Esophagus squamous epithelium (tissue), 5 donors: ENCODE measurements at places on chromosomes 5 and 9.

DNA sequence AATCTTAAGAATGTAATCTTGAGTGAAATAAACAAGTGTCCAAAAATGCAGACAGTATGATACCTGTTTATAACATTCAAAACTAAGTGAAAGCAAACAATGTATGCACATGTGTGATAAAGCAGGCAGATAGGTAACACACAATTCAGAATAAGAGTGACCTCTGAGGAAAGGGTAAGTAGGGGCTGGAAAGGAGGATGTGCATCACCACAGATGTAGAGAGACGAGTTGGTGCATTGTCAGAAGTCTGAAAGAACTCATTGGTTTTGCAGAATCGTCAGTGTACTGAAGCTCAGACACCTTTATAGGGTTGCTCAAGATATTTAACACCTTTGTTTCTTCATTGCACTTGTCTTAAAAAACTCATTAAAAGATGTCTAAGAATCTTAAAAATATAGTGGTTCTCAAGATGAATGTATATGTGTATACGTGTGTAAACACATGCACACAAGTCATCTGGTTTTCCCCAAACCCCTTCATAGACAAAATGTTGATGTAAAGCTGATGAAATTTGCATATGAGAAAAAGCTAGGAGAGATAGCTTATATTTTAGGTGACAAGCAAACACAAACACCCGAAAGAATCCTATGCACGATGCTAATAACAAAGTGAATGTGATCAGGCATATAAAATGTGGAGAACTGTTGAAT lies 197.6 kb upstream of the MEF2C start:
- no peak for DNase-seq

DNA sequence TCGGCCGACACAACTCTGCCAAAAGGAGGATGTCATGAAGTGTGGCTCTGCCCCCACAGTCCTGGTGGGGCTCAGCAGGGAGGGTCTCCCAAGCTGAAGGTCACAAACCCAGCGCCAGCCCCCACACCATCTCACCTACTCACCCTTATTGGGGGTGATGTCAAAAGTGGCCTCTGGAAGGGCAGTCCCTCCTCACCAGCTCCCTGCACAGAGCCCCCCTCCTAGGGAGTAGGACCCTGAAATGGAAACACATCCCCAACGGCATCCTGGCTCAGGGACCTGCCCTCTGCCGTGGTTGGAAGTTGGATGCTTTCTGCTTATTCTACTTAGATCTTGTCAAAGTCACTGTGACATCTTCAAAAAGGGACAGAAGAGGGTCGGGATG lies 89.5 kb downstream of the NSUN2 start:
- no peak for DNase-seq

GRCh38 chr5:148639081-148639480 lies 15.2 kb downstream of the HTR4 start:
- no peak for DNase-seq

DNA sequence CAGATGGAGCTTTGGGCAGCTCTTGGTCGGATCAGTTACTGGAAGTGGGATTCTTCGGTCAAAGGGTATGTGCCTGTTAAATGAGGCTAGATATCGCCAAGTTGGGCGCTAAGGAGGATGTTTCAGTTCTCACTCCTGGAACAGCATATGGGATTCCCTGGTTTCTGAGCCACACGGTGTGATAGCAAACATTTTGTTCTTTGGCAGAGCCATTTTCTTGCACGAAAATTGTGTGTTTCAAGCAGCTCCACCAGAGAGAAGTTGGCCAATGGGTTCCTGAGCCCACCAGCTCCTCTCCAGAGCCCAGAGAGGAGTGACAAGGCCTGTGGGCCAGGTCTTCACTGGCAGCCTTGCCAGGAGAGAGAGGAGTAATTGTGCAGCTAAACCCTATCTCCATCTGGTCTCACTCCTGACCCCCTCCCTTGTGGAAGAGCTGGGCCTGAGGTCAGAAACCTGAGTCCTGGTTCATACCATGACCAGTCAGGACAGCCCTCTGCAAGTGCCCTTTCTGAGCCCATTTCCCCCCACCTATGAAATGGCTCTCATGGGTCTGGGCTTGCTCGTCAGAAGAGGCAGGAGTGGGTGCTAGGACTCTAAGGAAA lies 10.7 kb upstream of the SLC6A7 start:
- DNase-seq, result no peak

DNA sequence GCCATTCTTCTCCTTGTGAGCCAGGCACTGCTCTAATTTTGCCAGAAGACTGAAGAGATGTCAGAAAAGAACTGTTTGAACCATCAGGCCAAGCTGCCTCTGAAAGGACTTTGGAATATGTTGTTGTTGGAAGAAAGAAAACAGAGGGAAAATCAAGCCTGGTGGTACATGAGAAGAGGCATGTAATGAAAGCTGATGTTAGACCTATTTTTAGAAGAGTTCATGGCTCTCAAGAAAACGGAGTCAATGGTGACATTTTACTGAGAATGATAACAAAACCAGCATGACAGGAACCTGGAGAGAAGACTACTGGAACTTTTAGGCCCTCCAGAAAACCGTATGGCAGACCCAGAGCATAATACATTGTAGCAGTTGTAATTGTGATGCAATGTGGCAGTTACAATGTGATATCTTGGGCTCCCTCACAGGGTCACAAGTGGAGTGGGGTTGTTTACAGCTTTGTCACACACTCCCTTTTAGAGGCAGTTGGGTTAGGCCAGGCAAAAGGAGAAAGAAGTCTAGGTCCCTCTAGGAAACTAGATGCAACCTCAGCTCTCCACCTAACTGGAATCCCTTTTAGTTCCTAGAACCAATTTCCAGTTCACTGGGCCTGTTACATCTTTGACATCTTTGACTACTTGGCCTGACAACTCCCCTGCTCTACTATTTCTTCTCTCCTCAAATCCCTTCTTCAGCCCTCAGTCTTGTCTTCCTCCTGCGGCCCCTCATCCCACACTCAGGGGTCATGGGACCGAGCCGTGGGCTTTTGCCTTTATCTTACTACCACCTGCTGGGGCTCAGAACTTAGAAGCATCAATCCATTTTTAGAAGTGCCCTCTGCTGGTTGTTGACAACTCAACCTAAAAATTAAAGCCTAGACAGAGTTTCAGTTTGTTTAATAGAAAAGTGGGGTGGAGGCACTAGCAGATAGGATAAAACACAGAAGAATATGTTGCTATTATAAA lies 61.2 kb upstream of the JAK2 start:
- no peak for DNase-seq

DNA sequence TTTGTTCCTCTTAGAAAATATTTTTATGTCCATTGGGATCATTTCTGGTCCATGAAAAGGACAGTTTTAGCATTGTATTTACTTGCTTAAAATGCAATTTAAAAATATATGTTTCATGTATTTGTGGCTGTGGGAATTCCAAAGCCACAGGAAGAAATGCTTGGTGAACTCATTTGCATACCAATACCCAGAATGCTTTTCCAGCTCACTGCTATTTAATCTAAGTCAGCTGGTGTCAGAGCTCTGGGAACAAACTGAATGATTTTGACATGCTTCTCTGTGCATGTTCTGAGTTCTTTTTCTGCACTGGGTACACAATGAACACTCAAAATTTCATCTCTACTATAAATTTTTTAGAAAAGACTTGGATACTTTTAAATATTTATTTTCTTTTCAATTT lies 482.8 kb upstream of the ARRDC3 start:
- no peak for DNase-seq

DNA sequence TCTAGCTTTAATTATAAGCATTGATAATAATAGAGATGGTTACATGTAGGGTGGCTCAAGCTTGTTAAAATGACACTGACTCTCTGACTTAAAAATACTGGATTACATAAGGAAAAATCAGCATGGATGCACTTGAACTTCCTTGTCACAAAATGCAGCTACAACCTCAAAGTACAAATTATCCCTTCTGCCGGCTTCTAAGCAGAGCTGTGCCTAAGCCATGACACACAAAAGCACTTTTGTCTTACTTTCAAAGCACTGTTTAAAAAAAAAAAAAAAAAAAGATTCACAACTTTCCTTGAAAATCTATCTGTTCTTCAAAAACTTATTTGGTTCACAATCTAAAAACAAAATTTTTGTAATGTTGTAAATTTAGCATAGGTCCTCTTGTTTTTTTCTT lies 36.4 kb upstream of the ZFAND5 start:
- DNase-seq, result no peak

GRCh38 chr9:108444400-108445358 lies 411.1 kb downstream of the ACTL7B start:
- DNase-seq, result no peak

GRCh38 chr9:87650611-87651295 lies 75.2 kb upstream of the CTSL start:
- no peak for DNase-seq

- DNase-seq, result no peak
Measured at GRCh38 chr5:131814990-131815389, 18.2 kb upstream of the FNIP1 start.

DNA sequence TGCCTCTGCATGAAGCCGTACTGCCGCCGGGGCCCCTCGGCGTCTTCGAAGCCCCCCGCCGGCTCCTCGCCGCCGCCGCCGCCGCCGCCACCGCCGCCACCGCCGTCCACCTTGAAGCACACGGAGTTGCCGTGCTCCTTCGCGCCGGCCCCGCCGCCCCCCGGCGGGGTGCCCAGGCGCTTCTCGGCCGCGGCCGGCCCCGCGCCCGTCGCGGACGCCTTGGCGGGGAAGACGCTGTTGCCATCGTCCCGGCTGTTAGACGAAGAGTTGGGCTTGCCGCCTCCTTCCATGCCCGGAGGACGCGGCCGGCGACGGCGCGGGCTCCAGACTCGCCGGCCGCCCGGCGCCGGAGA lies 400 bp downstream of the HCN1 start:
- DNase-seq, result no peak

- no peak for DNase-seq
Measured at GRCh38 chr5:80251636-80252035, 4.2 kb downstream of the SERINC5 start.

DNA sequence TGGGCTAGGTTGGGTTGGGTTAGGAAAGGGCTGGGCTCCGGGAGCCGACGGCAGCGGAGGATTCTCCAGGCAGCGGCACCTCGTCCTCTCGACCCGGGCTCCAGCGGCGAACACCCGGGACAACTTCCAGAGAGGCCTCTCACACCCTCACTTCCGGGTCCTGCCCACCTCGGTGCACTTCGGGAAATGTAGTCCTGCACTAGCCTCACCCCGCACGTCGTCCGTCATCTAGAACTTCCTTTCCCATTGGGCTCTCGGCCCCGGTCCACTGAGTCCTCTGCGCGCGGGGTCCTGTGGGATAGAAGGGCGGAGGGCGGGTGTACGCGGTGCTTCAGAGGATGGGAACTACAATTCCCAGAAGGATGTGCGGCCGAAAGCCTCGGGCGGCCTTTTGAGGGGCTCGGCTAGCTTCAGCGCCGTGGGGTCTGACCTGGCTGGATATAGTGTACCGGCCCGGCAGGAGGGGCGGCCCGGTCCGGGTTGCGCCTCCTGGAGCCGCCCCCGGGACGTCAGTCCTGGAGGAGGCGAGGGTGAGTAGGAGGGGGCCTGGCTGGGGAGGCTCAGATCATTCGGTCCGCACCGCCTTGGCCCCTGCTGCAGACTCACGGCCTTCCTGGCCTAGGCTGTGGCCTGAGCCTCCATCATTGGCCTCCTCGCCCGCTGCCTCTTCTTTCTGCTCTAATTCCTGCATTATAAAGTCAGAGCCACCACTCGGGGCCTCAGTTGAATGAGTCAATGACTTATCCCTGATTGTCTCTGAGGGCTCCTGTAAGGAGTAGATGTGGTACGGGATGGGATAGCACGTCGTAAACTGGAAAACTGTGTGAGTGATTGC lies at the start of the genes ERP44 and INVS:
ERP44 (minus strand) TSS at position 114 of the 835 bp plus-strand sequence. CDS start 160 bp downstream, outside the sequence.
INVS (plus strand) TSS at position 357 of the 835 bp plus-strand sequence. CDS start 5,279 bp downstream, outside the sequence.
- DNase-seq, result peak; percentile 98

- no peak for DNase-seq
Measured at GRCh38 chr9:26567976-26568375, 324.6 kb downstream of the CAAP1 start.

GRCh38 chr5:53826504-53826903 lies 266.1 kb downstream of the NDUFS4 start:
- DNase-seq, result no peak

DNA sequence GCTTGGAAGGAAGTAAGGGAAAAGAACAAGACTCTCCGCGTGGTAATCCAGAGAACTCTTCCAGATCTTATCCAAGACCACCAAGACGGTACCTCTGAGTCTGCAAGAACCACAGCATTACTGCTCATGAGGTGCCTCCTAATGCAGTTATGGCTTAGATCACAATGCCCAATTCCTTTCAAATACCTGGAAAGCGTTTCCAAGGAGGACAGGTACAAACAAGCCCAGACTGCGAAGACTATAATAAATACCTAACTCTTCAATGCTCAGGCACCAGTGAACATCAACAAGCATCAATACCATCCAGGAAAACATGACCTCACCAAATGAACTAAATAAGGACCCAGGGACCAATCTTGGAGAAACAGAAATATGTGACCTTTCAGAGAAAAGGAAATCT lies 325.5 kb downstream of the CWC27 start:
- no peak for DNase-seq

DNA sequence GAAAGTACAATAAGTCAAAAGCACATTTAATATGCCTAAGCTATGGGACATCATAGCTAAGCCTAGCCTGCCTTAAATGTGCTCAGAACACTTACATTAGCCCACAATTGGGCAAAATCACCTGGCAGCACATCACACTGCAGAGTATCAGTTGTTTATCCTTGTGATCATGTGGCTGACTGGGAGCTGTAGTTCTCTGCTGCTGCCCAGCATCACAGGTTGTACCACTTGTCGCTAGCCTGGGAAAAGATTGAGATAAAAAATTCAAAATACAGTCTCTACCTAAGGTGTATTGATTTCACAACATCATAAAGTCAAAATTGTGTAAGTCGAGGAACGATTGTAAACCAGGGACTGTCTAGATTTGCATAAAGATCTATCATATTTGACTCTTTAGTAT lies 58.6 kb downstream of the CAMK4 start:
- DNase-seq, result no peak

GRCh38 chr5:81435023-81435422 lies 41.1 kb upstream of the ACOT12 start:
- no peak for DNase-seq

GRCh38 chr5:57770039-57770438 lies 287.4 kb upstream of the ACTBL2 start:
- DNase-seq, result no peak

GRCh38 chr9:133761641-133762248 lies 23.6 kb upstream of the SARDH start:
- no peak for DNase-seq
